GM13977 (cell line): ENCODE measurements at places on chromosomes 4 and X.
A peak's percentile ranks its signal among the peaks of the same experiment; 100 is the strongest.

- DNase-seq, result peak; percentile 58
Observed at GRCh38 chr4:56976837-56977320, 527 bp downstream of the NOA1 start.

DNA sequence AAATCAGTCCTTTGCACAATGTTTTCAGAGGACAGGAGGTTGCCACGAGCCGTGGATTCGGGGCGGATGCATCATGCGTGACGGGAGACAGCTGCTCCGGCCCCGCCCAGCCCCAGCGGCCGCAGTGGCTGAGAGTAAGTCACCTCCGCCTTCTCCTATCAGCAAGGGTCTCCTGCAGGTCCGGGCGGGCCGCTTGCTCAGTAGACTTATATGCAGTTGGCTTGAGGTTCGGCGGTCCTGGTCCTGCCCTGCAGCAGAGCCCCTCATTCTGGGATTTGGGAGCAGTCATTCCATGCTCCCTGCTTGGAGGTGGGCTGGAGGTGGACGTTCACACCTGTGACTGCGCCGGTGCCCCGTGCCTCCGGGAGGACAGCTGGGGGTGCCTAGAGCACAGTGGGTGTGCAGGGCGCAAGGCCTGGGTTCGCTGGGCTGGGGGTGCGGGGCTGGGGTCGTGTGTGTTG, 86.3 kb upstream of the ADRA2C start:
- no peak for DNase-seq

DNA sequence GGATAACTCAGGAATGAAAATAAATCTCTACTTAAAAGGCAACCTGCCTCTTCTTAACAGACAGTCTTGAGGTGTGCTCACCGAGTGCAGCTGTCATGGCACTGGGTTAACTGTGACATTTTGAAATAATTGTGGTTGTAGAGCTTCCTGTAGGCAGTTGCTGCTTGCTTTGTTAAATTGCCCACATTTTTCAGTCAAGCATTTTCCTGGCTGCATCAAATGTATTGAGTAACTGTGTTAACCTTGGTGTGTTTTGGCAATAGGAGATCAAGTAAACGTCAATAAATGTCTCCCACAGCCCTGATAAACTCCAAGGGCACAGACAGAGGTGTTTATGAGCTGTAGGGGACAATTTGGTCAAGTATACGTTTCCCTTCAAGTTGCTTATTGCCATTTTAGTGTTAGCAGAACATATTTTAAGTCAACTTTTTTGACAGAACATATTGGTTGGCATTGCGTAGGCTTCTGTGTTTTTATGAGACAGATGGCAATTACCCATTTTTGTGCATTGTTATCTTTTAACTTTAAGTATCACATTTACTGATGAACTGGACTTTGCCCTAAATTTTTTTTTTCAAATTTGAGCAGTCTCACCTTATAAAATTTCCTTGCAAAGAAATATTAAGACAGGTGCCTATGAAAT, 527.4 kb downstream of the C4orf33 start:
- no peak for DNase-seq

DNA sequence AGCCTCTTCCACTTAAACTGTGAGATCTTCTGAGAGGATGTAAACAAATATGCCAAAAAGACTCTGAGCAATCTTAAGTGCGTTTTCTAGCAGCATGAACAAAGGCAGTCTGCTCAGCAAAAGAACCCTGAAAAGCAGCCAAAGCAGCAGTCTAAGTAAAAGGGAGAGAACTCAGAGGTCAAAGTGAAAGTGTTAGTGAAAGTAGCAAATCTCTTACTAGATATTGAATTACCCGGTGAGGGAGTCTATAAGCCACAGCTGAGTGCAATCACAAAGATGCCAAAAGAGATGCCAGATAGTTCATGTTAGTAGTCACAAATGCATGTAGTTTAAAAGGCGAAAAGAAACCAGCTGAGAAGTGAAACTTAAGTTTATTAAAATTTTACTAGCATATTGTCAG, 7.9 kb upstream of the GNRHR start:
- DNase-seq, result peak; percentile 41

DNA sequence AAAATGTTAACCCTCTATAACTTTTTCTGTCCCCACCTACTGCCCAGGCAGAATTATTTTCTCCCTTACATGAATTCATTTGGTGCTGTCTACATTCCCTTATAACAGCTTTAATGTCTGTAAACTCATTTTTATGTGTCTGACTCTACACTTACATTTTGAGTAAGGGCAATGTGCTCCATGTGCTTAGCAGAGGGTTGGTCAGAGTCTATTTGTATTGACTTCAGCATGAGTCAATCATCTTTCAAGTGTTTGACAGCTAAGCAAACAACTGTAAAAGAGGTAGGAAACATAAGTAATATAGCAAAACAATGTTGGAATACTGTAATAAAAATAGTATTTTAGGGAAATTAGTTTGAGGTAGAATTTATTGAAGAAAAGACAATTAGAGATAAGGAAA, 6.3 kb downstream of the IL15 start:
- DNase-seq, result no peak

DNA sequence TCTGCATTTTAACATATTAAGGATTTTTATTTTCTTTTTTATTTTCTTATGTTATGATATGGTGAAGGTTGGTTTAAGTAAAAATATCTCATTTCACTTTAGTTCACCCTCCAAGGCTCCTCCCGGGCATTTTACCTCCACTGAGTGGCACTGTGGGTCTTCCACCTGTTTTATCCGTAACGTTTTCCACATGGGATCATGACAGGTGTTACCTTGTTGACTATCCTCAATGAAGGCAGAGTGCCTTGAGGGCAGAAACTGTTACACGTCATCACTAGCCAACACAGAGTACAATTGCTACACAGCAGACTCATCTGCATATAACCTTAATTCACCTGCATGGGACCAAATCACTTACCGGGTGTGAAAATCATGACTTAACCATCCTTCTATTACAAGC, 105.8 kb downstream of the GEMIN8 start:
- DNase-seq, result no peak

- peak; percentile 77 for DNase-seq
Observed at GRCh38 chr4:169272265-169272886, 1.6 kb upstream of the SH3RF1 start.

- DNase-seq, result no peak
Observed at GRCh38 chr4:84931961-84932360, 34.5 kb downstream of the WDFY3 start.

DNA sequence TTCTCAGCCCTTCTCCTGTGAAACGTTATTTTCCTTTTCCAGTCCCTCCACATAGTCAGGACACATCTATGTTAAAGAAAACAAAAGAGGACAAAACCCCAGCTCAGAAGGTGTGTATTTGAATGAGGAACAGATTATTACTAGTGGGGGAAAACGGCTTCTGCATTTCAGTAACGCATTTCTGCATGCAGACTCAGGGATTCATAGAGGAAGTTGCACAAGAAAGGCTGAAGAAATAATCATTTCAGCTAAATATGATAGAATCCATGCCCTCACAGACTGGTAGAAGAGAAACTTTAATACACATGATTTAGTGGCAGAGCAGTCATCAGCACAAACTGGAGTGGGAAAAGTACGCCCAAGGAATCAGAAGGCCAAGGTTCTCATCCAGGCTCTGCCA, 270.8 kb upstream of the FGF13 start:
- no peak for DNase-seq

DNA sequence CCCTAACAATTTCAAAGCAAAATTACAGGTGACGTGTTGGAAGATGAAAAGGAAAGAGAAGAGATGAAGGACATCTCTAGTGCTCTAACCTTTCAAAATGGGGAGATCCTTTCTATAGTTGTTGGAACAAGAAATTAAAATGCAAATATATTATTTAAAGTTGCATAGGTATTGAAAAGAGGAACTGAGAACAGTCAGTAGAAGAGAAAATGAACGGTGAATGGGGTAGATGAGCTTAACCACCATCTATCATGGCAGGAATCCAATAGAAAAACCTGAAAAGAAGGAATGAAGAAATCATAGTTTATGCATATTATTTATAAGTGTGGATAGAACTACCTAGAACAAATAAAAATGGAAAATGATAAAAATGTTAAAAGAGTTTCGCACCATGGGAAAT, 42.0 kb downstream of the ANXA5 start:
- peak; percentile 11 for DNase-seq

GRCh38 chr4:6049278-6049677, 31.0 kb upstream of the C4orf50 start:
- DNase-seq, result no peak

DNA sequence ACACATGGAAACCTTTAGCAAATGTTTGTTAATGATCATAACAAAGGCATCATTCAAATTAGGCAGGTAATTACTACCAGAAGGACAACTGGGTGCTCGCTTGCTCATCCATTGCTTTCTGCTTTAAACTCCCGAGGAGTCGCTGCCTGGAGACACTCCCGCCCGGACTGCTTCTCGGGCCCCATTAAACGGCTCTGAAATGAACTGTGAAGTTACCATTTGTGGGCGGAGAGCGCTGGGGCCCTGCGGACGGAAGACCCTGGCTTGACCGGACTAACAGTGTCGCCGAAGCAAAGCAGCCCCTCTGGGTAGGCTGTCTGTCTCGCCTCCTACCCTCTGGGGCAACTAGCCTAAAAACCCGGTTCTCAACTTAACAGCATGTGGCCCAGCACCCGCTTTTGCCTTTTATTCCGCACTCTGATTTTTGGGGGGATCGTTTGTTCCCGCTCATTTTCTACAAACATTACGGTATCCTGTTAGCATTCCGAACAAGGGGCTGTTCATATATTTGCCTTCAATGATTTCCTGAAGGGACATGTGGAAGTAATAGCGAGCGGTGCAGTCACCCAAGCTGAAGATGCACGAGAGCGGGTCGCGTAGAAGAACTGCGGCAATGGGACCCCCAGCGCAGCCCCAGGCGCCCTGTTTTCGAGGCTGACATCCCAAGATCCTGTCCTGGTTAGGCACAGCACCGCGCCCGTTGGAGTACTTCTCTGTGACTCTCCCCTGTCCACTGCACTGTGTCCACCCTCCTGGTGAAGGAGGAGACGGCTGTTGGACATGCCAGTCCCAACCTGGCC, 1.6 kb upstream of the PDGFRA start:
- DNase-seq, result peak; percentile 31

GRCh38 chrX:42149765-42150164, 226.4 kb upstream of the CASK start:
- no peak for DNase-seq

DNA sequence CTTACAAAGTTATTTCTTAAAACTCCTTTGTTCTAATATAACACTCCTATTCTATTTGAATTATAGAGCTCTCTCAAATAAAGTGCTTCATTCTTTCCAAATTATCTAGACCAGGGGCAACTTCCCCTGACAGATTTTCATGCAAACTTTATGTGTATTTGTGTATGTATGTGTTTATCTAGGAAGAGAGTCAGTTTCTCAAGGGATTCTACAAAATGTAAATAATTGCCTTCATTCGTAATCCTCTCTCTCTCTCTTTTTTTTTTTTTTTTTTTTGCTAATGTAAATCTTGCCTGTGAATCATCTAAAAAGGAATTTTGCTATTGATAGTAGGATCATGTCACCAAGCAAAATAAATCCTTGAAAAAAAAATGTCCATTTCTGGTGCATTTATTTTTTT, 38.9 kb upstream of the RBPJ start:
- no peak for DNase-seq

DNA sequence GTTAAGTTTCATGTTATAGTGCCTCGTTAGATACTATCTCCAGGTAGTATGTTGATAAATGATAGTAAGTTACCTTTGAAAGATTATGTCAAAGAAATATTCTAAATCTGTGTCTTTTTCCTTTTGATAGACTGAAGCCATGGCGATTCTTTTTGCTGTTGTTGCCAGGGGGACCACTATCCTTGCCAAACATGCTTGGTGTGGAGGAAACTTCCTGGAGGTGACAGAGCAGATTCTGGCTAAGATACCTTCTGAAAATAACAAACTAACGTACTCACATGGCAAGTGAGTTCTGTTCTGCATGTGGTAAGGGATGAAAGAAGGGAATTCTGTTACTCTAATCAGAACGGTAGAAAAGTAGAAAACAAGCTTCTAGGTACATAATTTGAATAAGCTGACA, 8.2 kb downstream of the VAMP7 start:
- DNase-seq, result no peak

- DNase-seq, result no peak
Observed at GRCh38 chr4:71292228-71292627, 46.6 kb upstream of the SLC4A4 start.

DNA sequence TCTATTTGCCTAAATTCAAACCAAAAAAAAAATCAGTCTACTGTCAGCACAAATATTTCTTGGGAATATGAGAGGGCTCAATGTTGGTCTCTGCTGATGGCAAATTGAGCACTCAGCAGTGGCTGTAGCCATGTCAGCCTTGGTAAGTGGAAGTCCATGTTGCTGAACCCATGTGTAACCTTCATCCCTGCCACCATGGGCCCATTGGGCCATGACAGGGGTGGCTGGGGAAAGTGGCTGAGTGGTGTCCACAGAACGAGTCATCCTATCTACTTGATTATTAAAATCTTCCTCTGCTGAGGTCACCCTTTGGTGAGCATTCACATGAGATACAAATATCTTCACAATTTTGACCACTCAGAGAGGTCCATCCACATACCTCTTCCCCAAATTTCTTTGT, 56.8 kb upstream of the FAM9B start:
- DNase-seq, result no peak
